Stimulated activated CD4-positive, alpha-beta T cell treated with anti-CD3 and anti-CD28 coated beads, Interleukin-2, amount 100 ng/mL, for 24 hours (primary cell): ENCODE measurements at places on chromosomes 16 and 17.

- DNase-seq, result no peak
Measured at GRCh38 chr16:79912592-79913310, 312.2 kb upstream of the MAF start.

DNA sequence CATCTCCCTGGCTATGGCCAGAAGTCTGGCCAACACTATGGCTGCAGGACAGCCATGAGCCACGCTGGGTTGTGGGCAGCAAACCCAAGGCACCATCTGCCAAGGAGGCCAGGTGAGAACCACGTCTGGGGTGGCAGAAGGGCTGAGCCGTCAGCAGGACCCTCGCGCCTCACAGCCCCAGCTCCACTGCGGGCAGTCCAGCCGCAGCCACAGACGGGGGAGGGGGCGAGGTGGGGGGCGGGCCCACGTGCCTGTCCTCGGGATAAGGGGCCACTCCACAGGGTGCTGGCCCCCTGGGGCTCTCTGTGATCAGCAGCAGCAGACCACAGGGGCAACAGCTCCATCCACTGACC is 6.5 kb upstream of the BAIAP2 start:
- no peak for DNase-seq

GRCh38 chr17:49764559-49765180 is 739 bp upstream of the FAM117A start:
- DNase-seq, result no peak

- DNase-seq, result no peak
Measured at GRCh38 chr17:57674894-57675293, 70.2 kb downstream of the CCDC182 start.

GRCh38 chr16:72948238-72948829 is 99.6 kb downstream of the ZFHX3 start:
- no peak for DNase-seq

GRCh38 chr17:13154398-13154797 is 136.6 kb upstream of the ELAC2 start:
- DNase-seq, result no peak

DNA sequence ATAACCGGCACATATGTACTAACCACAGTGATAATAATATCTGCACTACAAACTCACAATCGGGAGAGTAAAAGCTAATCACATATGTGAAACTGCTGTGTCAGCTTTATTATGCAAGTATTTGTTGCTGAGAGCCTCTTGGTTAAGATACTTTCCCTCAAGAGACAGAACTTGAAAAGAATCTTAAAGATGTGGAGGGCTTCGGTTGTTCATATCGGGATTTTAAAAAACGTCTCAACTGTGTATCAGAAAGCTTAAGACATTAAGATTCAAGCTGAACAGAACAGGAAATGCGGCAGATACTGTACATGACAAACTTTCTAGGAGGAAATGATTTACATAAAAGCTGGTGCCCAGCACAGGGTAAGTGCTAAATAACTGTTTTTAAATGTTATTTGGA is 27.5 kb upstream of the HLF start:
- DNase-seq, result no peak

DNA sequence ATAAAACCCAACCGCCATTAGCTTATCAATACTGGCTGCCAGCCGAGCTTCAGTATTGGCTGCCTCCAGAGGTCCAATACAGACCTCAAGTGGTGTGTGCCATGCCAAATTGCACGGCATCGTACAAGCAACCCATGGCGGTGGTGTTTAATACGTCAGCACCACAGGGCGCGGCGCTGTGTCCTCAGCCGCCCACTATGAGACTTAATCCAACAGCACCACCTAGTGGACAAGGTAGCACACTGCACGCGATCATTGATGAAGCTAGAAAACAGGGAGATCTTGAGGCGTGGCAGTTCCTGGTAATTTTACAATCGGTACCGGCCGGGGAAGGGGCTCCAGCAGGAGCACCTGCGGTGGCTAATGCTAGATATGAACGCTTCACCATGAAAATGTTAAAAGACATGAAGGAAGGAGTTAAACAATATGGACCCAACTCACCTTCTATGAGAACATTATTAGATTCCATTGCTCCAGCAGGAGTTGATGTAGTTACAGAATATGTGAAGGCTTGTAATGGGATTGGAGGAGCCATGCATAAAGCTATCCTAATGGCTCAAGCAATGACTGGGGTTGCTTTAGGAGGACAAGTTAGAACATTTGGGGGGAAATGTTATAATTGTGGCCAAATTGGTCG is 15.4 kb downstream of the FLYWCH1 start:
- DNase-seq, result peak; percentile 89

GRCh38 chr16:63719926-63720325 is 1401.9 kb downstream of the CDH11 start:
- no peak for DNase-seq

DNA sequence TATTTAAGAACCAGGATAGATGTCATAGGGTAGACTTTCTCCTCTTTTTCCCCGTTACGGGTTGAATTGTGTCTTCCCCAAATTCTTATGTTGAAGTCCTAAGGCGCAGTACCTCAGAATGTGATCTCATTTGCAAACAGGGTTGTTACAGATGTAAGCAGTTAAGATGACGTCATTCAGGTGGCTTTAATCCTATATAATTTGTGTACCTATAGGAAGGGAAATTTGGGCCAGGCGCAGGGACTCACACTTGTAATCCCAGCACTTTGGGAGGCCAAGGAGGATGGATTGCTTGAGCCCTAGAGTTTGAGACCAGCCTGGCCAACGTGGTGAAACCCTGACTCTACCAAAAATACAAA is 99.5 kb upstream of the DHX40 start:
- DNase-seq, result no peak

DNA sequence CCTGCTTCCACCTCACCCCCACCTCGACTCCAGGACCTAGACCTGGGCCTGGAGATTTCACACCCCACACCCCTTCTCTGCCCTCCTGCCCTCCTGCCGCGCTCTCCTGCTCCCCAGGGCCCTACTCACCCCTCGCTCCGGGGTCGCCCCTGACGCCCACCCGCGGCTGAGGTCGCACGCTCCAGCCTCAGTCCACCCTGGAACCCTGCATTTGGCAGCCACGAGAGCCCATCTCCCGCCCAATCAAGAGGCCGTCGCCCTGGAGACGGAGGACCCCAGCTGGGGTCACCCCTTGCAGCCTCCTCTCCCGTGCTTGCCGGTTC is 16.1 kb downstream of the TLE7 start:
- DNase-seq, result no peak

GRCh38 chr16:89481356-89481955 is 8.9 kb downstream of the ANKRD11 start:
- DNase-seq, result no peak

DNA sequence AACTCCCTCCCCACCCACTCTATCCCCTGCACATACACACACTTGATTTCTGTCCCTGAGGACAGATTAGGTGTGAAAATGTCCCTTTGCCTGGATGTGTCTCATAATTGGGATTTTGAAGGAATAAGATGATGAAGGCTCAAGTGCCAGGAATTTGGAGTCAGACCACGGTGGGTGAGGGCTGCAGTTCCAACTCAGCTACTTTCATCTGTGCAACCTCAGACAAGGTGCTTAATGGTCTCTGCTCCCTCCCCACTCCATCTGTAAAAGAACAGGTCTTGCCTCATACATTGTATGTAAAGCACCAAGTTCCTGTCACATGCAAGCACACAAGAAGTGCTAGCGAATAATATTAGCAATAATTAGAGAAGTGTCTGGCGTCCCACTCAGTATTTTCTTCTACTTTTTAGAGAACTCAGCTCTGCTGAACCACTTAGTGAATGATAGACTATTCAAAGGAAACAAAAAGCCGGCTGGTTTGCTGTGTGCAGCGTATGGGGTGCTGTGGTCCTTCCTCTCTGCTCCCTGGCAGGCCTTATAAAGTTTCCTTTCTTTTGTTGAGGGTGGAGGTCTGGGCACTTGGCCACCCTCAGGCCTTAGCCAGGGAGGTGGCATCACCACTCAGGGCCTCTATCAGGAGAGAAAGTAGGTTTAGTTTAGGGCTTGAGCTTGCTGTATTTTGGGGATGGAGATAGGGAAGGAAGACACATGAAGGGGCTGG is 6.4 kb downstream of the TBX4 start:
- no peak for DNase-seq

- no peak for DNase-seq
Measured at GRCh38 chr17:38773258-38773657, 20.7 kb downstream of the PSMB3 start.

DNA sequence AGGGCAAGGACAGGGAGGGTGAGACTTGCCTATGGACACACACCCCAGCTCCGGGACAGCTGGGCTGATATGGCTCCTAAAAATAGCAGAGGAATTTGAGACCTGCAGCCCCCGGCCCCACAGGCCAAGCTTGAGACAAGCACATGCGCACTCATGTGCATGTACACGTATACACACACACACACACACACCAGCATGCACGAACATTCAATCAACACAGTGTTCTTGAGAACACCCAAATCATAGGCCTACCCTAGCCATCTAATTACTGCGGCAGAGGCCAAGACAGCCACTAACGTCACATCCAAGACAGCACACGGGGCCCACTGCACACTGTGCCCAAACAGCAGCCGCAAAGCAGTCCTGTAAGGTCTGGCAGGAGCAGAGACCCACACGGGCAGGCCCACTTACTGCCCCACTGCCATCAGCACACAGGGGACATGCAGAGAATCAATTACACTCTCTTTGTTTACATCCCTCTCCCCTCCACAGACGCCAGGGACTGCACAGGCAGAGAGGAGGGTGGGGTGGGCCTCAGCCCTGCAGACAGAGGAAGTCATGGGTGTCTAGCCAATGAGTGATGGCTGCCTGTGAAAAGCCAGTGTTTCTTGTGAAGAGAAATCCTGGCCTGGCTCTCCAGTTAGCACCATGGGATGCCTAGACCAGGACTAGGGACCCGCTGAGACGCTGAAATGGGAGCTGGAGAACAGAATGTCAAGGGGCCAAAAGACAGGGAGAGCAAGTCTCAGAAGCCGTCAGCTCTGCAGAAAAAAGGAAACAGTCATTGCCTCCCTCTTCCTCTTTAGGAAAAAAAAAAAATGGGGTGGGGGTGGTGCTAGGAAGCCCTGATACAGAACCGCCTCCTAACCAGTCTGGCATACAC is 39.3 kb downstream of the MYO18A start:
- DNase-seq, result peak; percentile 47

DNA sequence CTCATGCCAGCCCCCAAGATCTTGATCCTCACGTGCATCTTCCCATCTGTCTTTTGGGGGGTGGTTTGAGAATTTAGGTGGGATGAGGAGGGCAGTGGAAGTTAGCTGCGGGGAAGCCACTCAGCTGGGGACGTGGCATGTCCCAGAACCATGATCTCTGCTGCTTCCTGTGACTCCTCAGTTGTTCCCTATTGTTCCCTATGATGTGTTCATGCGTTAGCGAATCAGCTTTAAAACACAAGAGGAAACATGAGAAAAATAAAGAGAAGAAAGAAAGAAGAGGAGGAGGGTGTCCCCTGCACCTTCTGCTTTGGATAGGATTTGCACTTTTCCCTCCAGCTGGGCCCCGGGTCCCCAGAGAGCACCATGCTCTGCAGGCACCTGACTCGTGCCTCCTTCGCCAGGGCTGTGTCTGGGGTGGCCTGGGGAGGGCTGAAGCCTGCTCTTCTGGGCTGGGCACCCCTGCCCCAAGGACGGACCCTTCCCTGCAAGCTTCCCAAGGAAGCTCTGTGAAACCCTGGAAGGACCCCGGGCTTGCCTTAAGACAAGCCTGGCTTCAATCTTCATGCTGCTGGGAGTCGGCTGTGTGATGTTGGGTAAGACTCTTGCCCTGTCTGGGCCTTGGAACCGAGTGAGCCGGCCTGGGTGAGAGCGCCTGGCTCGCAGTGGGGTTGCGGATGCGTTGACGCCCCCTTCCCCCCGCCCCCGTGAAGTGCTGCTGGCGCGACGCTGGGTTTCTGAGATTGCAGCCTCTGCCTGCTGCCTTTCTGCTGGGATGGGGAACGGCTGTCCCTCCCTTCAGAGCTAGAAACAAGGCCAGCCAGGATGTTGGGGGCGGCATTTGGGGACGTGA is 62.8 kb upstream of the CIBAR2 start:
- DNase-seq, result no peak

DNA sequence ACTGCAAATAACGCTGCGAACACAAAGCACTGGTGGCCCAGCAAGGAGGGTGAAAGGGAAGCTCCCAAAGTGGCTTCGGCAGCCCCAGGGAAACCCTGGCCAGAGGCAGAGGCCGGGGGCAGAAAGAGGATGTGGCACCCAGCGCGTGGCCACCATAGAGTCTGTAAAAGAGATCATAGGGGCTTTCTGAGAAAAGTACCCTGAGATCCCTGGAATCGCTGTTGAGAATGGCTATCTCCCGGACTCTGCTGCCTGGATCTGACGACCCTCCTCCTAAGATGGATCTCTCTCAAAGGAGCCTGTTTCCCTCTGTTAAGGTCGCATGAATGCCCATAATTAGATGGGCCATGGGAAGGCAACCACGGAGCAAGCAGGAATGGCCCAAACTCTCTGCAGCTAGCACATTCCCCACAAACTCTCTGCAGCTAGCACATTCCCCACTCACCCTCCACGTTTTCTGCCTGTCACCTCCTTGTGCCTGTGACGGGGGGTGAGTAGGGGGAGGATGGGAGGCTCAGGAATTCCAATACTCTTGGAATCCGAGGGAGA is 364.4 kb downstream of the XYLT1 start:
- DNase-seq, result no peak

- DNase-seq, result peak; percentile 12
Measured at GRCh38 chr16:1420111-1420539, 422 bp downstream of the UQCC4 start.

DNA sequence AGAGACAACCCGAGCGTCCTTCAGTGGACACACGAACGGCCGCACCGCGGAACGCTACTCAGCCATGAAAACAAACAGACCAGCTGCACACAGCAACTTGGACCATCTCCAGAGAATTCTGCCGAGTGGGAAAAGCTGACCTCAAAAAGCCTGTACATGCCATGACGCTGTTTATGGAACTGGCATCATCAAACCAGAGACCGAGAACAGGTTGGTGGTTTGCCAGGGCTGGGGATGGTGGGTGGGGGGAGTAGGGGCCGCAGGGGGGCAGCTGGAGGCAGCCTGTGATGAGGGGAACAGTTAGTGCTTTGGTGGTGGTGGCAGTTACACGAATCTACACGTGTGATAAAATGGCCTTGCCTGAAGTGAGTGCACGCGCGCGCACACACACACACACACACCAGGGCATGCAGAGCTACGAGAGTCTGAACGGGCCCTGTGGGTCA is 169.8 kb downstream of the LAT start:
- no peak for DNase-seq

DNA sequence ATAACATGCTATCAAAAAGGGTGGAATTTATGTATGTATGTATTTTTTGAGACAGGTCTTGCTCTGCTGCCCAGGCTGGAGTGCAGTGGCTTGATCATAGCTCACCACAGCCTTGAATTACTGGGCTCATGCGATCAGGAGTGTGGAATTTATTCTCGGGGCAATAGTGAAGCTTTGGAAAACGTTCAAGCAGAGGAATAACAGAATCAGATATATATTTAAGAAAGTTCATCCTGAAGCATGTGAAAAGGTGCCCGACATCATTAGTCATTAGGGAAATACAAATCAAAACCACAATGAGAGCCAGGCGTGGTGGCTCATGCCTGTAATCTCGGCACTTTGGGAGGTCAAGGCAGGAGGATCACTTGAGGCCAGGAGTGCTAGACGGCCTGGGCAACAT is 7.7 kb upstream of the ITGAE start:
- no peak for DNase-seq
